ENCODE measurements at places on chromosomes 6 and 20.

DNA sequence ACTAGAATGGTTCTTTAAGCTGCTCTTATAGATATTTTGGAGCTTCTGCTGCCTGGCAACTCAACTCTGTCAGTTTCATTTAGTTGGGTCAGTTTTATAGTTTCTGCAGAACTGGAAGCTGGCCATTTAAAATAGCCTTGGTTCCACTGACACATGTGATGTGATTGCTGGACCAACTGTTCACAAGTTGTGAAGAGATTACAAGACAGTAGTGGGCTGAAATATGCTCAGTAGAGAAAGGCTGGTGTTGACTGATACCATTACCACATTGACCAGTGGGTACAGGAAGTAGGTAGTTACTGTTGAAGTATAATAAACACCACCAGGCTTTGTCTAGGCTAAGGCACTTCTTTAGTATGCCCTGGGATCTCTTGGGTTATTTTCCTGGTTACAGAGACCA lies 39.0 kb downstream of the BCKDHB start:
- no peak for DNase-seq

DNA sequence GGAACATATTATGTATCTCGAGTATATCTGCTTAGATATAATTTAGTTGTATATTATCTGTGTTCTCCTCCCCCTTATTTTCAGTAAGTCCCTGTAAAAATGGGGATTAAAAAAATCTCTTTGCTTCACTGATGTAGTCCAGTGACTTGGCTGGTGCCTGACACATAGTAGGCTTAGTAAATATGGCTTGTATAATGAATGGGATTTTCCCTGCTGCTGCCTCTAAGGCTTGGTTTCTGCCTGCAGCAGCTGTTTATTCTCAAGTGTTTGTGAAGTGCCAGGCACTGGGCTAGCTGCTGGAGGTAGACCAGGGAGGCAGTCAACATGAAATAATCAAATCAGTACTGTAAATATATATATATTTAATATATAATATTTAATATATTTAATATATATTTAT lies 1.6 kb upstream of the ZFP64 start:
- DNase-seq, result no peak

GRCh38 chr6:43879722-43880121 lies 109.7 kb downstream of the VEGFA start:
- no peak for DNase-seq

DNA sequence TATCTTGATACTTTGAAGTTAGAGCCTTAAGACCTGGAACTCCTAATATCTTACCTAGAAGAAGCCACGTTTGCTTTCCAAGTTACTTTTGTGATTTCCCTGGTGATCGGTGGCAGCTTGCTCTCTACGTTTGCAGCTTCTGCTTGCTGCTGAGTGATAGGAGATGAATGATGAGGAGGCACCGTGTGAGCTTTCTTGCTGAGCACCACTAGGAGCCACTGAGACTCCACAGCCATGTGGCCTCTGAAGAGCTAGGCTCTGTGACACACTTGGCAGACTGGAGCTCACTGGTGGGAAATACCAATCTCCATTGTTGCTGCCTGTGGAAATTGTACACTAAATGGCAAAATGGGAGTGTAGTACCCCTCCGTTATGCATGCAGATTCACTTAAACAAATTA lies 161.8 kb downstream of the IBTK start:
- no peak for DNase-seq

DNA sequence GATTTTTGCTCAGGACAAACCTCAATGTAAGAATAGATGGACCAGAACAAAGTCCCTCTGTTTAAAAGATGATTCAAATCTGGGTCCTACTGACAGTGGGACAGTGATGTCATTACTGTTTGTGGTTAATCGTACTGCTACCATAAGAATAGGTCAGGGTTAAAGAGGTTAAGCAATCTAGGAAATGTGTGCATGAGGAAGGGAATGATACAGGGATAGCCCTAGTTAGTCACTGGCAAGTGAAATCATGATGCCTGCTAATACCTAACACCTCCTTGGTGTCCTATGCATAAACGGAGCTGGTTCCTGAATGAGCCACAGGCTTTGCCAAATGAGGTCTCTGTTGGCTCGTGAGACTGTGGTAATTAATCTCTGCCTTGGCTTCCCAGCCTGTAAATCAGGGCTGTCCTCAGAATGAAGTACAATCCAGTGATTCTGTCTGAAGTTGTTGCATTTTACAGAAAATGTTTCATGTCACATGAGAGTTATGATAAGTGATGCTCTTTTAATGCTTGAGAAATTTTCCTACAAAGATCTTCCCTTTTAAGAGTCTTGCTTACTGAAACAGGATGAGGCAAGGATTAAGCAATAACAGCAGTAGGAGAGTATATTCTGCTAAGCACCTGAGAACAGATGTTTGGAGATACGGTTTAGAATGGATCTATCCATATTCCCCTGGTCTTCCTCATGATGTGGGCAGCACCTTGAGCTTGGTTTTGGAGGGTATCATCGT lies 3.8 kb downstream of the MEP1A start:
- no peak for DNase-seq

- DNase-seq, result no peak
Measured at GRCh38 chr6:140940251-140940925, 1192.3 kb upstream of the GJE1 start.

- DNase-seq, result no peak
Measured at GRCh38 chr6:134351615-134352474, 33.9 kb upstream of the SGK1 start.

DNA sequence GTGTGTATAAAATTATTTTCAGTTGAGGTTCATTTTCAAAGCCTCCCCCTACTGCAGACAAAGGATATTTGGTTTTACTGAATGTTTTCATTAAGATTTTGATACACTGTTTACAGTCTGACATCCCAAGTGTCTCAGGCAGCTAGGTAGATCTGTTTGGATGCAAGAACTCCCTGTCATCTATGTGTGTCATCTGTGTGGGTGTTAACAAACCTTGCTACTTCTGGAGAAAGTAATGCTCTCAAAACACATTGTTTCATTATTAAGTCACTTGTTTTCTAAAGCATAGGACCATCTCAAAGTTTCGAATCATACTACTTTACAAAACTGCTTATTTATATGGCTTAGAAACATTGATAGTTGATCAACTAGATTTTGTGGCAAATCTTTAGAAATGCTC lies 114.5 kb upstream of the TMEM170B start:
- DNase-seq, result no peak

- DNase-seq, result peak; percentile 68
Measured at GRCh38 chr20:13492001-13492481, 146.7 kb downstream of the TASP1 start.

DNA sequence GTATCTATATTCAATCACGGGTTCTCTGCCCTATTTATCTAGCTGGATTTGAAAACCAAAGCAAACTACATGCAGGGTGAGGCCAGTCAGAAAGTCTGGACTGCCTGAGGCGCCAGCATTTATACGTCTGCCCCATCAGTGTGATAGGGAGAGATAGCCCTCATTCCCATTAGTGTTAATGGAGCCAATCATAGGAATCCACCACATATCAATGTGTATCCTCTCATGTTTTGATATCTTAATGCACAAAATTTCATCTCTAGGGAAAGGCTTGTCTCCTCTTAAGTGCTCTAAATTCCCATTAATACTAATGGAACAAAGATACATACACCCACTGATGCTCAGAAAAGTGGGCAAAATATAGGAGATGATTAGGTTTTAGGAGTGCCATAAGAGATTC lies 376.2 kb downstream of the BTBD3 start:
- DNase-seq, result no peak

DNA sequence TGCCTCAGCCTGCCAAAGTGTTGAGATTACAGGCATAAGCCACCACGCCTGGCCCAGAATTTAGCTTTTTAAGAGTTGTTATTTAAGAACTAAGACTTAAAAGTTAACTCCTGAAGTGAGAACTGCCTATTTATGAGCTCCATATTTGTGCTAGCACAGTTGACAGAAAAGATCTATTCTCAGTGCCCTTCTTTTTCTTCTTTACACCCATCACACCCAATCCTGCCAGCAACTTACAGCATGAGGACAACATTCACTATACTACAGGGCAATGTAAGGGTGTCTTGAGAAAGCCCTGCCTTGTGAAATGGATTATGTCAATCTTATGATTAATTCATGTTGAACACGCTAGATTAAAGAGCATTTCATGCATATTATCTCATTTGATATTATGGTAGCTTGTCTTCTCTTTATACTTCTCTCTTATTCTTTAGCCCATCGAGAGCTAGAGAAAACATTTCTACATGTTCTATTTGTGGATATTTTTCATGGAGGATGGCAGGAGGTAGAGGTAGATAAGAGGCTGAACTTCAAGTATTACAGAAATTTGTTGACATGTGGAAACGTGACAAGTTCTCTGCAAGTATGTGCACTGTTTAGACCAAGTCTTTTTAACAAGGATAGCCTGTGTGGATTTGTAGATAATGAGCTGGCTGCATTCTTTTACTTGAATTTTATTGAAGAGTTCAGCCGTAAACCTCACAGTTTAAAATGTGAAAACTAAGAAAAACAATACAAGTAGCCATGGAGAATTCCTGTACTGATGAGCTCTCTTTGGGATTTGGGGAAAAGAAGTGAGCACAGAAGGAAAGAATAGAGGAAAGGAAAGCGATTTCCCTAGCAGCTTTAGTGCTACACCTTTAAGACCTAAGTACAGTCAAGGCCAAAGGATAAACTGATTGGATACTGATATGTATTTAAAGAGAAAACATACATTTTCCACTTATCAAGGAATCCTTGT lies 212.2 kb downstream of the ARHGAP18 start:
- DNase-seq, result no peak

GRCh38 chr6:108941859-108942258 lies 93.6 kb downstream of the ARMC2 start:
- DNase-seq, result no peak

DNA sequence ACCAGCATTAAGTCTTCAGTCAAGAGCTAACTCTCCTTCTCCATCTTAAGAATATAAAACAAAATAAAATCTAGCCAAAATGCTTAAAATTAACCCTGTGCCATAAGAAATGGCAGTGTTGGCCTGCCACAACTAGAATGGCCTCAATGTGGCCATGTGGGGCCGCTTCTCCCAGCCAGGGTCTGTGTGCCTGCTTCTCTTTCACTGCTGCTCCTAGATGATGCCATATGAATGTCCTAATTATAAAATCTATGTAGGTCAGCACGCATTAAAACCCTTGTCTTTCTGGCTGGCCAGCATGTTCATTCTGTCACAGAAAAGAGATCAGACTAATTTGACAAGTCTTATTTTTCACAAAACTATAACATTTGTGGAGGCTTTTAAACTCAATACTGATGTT lies 102.6 kb downstream of the C6orf118 start:
- no peak for DNase-seq

DNA sequence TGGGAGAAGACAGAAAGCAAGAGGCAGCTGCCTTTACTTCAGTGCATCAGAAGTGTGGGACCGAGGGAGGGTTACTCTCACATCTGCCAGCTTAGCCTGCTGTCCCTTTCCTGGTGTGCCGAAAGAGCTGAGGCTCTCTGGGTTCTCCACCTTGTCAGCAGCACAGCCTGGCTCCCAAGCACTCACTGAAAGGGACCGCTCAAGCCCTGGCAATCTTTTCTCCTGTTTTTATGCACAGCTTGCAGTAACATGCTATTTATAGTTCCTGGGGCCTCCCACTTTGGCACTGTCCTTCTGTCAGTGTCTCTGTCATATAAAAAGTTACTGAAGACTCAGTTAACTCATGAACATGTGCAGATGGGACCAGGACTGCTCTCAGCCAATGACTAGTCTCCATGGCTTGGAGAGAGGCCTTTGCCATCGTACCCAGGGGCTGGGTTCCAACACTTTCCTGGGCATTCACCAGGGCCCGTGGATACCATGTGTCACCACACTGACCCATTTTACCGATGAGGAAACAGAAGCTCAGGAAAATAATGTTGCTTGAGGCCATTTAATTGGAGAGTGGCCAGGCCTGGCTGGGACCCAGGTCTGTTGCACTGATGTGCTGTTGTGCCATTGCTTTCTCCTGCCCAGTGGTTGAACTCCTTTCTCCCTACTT lies 46.2 kb downstream of the PANK2 start:
- no peak for DNase-seq

- no peak for DNase-seq
Measured at GRCh38 chr6:109373331-109373730, 8.9 kb downstream of the CD164 start.

DNA sequence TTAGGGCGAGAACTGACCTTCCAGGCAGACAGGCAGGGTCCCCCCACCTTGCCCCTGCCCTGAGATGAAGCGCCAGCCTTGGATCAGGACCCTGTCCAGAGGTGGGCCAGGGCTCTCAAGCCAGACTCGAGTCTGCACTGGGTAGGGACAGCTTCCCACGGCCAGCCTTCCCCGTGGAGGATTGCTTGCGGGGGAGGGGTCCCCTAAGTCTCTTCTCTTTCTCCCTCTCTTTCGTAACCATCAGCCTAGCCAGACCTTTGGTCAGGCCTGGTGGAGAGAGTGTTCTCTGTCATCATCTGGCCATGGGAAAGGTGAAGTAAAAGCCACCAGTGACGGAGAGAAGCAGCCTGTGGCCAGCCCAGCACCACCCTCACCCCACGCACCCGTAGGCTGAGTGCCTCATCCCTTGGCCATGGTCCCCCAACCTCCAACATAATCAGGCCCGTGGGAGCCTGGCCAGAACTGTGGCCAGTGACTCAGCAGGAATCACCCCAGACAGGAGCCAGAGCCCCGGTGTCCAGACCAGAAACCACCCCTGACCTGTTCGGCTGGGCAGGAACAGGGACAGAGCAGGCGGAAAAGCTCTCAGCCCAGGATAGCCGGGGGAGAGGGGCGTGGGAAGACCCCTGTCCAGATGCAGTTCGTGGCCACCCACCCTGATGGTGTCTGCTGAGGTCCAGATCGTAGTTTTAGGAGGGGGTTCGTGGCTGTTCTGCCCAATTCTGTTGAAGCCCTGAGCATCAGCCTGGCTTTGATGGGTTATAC lies 47.1 kb downstream of the SNAI1 start:
- no peak for DNase-seq

DNA sequence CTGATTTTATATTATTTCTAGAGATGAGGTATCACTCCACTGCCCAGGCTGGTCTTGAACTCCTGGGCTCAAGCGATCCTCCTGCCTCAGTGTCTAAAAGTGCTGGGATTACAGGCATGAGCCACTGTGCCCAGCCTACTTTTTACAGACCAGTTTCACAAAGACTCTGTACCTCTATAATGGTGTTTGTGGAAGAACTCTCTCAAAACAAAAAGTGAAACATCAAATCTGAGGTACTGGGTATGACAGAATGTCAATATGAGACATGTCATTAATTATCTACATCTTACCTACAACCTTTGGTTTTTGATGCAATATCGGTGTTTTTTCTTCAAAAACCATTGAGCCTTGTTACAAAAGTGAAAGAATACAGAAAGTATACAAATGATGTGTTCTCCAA lies 49.4 kb upstream of the MCM9 start:
- DNase-seq, result no peak

GRCh38 chr20:62900692-62901584 lies 25.4 kb downstream of the DIDO1 start:
- no peak for DNase-seq
